ENCODE measurements at places on chromosomes 6 and 20. TPM values are rescaled to one million over a fixed set of nuclear protein-coding genes. Genes with fewer than 3 reads are reported as not detected.

The FAXC gene
- total RNA-seq = not detected

The LGSN gene
- not detected for total RNA-seq

The NELFE gene
- total RNA-seq = 59.2 TPM

DNA sequence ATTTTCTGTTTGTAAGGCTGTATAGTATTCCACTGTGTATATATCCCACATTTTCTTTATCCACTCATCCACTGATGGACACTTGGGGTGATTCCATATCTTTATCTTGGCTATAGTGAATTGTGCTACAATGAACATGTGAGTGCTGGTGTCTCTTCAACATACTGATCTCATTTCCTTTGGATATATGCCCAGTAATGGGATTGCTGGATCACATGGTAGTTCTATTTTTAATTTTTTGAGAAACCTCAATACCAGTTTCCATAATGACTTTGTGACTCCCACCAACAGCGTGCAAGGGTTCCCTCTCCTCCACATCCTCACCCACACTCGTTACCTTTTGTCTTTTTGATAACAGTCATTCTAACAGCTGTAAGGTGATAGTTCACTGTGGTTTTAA is 166.0 kb downstream of the ARHGAP18 start:
- DNase-seq = no peak

DNA sequence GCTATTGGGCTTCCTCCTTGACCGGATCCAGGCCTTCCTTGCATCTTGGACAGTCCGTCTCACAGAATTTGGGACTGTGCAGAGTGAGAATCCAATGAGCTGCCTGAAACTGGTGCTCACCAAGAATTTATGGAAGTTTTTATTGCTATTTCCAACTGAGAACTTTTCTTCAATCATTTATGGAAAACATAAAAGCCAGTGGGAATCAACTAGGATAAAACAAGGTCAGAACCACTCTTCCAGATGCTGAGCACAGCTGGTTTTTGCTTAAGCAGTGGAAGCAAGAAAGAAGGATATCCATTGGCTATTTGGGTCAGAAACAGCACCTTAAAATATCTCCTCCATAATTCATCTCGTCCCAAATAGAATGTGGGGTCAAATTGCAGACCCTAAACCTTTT is 74.2 kb downstream of the CD83 start:
- DNase-seq = no peak

GRCh38 chr20:48803176-48804053 is 24.4 kb downstream of the PREX1 start:
- no peak for DNase-seq

DNA sequence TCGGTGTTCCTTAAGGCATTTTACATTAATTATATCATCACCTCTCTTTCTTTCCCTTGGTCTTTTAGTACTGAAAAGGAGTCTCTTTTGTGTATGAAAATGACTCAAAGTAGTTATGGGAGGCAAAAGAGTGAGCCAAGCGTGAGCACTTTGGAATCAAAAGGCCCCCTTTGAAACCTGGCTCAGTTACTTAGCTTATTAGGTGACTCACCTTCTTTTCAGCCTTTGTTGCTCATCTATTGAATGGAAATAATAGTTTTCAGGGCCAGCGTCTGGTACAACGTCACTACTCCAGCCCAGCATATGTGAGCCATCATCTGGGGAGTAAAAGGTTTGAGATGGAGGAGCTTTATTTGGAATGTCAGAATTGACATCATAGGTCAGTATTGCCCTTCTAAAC is 147.4 kb upstream of the SCGN start:
- DNase-seq = no peak

GRCh38 chr6:37004044-37004980 is 1.1 kb upstream of the FGD2 start:
- no peak for DNase-seq

- DNase-seq = no peak
These were observed 164.5 kb upstream of the RIPOR2 start for GRCh38 chr6:25100288-25100687.

Data from mesenteric fat pad (tissue), 1 donor.